ENCODE measurements at places on chromosomes 6 and 20.
A peak's percentile ranks its signal among the peaks of the same experiment; 100 is the strongest.

DNA sequence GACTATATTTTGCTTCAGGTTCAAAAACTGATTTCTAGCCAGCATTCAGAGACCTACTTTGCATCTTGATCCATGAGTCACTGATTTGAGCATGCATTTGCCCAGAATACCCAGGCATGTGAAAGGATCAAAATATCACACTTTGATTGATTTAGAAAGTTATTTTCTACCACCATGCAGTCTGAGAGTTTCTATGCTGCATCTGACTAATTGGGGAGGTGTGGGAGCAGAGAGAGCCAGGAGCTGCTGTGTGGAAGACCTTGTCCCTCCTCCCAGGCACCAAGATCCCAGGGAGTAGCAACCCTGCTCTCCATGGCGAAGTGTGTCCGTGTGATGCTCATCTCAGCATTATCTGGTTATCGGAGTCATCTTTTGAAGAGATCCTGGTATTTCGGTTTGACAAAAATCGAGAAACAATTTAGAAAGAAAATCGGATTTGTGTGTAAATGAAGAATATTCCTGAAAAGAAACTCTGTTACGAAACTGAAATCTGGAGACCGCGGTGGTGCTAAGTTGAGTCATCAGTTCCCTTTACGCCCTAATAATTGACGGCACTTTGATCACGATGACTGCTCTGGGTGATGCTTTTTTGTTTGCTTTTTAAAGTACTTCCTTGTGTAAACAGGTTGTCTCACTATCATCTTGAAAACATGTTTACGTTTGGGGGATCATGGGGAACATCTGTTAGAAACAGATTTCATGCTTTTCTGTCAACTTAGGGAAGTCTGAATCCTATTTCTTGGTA is 193.4 kb downstream of the BACH2 start:
- no peak for DNase-seq

DNA sequence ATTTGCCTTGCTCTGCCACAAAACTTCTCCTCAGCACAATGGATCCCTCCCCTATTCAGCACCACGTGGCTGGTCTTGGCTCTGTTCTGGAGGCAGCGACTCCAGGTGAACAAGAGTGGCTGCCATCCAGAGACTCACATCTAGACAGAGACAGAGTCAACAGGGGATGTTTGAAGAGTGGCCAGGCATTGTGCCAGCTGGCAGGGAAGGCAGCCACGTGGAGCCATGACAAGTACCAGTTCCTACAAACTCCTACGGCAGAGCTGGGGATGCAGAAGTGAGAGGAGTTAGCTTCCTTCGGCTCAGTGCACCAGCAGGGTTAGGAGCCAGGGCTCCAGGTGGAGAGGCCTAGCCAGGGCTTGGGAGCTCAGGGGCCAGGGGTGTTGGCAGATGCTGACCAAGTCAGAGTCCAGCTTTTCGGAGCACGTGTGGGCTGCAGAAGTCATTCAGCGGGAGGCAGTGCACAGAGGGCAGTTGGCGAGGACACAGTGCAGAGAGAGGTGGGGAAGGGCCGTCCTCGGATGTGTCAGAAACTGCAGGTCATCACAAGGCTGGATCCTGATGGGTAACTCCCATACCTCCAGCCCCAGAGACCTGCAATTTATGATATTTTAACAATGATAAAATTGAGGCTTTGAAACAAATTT is 171.7 kb upstream of the PDE10A start:
- DNase-seq: no peak

GRCh38 chr6:143356101-143356880 is 94.2 kb downstream of the ADAT2 start:
- DNase-seq: no peak

DNA sequence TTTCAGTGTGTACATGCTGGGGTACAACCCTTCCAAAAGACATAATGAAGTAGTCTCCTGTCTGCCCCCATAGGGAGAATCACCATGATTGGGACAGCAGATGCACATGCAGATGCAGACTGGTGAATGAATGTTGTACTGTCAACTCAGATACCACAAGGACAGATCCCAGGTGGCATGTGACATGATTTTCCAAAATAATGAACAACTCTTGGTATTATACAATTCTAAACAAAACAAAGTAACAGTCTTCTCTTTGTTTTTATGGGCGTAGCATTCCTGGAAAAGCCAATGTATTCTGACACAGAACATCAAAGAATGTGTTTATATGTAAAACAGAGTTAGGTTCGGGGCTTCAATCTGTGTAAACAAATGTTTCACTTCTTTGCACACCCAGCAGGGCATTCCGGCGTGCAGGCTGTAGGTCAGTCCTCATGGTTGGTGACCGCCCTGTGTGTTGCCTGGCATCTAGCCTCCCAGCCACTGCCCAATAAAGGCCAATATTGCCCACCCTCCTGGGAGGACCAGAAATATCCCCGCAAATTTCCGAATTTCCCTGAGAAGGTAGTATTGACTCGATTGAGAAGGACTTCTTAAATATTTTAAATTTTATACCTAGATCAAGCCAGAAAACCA is 127.7 kb downstream of the KLHL32 start:
- DNase-seq: no peak

DNA sequence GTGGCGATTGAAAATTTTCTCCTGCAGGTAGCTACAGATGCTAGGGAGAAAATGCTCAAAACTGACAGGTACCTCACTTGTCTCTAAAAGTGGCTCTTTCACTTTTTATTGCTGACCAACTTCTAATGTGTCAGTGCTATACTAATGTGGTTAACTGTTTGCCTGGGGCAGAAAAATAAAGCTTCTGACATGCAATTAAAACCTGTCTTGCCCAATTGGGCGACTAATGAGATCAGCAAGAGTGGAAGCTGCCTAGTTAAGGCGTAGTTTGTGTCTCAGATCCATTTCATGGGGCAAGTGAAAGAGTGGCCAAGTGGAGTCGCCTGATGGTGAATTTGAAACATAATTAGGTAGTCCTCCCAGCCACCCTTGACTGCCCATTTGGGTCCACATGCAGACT is 193.3 kb downstream of the TSHZ2 start:
- no peak for DNase-seq

GRCh38 chr6:35494161-35494563 is 2.7 kb downstream of the TEAD3 start:
- no peak for DNase-seq

DNA sequence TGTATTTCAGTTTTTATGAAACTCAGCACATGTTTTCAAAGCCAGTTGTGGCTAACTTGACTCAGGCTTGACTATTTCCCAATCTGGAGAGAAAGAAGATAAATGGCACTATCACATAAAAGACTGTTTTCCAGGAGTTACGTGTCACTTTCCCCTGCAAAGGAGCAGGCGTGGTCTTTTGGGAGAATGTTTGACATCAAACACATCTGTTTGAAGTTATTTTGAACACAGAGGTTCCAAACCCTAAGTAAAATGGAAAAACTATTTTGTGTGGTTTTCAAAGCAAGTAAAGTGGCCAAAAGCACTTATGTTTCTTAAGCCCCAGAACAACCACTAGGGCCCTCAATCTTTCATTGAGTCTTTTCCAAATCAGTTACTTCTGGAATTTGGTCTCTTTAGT is 89.7 kb downstream of the FOXF2 start:
- DNase-seq: no peak

DNA sequence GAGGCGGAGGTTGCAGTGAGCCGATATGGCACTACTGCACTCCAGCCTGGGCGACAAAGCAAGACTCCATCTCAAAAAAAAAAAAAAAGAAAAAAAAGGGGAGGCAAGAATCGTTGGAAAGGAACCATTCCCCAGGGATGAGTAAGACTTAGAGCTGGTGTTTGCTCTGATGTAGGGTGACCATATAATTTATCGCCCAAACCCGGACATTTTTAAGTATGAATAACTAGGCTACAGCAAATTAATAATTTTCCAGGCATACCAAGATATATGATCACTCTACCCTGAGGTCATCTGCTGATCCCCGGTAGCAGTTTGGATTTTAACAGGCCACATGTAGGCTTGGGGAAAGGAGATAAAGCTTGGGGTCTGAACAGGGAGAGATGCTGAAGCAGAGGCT is 260.9 kb downstream of the BTBD9 start:
- DNase-seq: peak; percentile 7

- no peak for DNase-seq
Measured at GRCh38 chr6:107386340-107386739, 73.0 kb downstream of the PDSS2 start.

GRCh38 chr6:41039060-41039998 is at the start of gene UNC5CL:
Gene UNC5CL, minus strand, starts transcription at chr6:41039221. Its CDS starts 4,147 bp downstream, at chr6:41035074.
- DNase-seq: peak; percentile 52

DNA sequence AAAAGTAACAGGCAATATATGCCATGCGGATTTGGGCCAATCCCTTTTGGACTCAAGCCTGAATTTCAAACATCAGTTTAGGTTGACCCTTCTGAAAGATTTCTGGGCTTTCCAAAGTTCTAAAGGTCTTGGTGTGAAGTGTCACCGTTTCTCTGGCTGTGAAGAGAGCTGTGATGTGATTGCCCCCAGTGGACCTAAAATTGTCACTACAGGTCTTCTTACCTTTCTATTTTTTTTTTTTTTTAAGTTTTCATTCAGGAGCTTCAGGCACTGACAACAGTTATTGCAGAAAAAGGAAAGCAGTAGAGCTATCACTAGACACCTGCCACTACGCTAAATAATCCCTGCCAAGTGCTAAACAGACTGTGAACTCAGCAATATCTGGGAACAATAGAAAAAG is 75.7 kb upstream of the OPRM1 start:
- DNase-seq: no peak

GRCh38 chr6:43295456-43295855 is 2.6 kb upstream of the SLC22A7 start:
- DNase-seq: no peak

DNA sequence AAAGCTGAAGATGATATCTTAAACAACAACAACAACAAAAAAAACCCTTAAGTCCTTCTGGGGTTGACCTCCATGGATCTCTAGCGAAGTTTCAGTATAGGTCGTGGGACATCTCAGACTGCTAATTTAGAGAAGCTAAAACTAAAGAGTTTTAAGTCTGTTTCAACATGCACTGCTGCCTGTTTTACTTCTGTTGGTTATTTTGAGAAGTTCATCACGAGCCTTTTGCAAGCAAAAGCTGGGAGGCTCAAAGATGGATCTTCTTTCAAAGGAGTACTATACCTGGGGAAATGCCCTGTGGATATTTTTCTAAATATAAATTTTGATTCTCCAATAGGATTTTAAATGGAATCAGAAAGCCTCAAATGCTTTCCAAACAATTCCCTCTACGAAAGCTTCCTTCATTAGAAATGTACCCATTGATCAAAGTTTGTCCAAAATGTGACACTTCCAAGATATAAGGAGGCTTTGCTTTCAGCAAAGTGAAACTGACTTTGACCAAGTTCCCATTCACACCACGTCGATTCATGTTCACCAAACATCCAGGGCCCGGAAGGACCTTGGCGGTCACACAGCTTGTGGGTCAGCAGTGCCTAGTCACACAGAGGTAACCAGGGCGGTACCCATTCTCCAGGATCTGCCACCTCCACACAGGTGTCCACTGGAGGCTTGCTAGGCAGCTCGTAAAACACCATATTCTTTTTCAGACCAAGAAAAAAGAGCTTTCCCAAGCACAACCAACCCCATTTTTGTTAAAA is 94.7 kb upstream of the QKI start:
- no peak for DNase-seq

DNA sequence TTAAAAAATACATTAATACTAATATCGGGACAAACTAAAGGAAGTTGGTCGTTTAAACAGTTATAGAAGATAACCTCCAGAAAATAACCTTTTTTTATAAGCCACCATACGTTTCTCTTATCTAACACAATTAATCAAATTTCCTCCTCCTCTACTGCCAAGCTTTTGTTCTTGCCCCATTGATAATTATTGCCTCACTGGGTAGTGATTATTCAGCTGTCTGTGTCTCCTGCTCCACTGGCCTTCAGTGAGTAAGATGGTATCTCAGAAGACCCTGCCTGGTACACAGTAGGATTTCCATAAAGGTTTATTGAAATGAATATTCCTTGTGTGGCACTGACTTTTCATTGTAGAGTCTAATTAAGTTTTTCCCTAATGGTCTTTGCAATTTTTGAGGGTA is 165.5 kb upstream of the SCGN start:
- DNase-seq: no peak

DNA sequence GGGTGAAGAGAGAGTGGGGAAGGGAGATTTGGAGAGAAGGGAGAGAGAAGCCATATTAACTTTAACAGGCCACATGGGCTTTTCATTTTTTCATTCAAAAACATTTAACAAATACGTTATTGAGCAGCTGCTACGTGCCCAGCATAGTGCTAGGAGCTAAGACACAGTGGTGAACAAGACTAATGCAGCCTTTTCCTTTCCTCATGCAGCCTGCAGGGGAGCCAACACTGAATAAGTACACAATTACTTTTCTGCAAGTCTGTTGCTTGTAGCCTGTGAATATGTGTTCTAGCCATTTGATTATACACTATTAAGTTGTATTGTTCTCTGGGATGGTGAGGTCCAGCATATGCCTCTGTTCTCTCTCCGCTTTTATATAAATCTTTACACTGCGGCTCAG is 1.9 kb upstream of the BLOC1S5 start:
- no peak for DNase-seq

DNA sequence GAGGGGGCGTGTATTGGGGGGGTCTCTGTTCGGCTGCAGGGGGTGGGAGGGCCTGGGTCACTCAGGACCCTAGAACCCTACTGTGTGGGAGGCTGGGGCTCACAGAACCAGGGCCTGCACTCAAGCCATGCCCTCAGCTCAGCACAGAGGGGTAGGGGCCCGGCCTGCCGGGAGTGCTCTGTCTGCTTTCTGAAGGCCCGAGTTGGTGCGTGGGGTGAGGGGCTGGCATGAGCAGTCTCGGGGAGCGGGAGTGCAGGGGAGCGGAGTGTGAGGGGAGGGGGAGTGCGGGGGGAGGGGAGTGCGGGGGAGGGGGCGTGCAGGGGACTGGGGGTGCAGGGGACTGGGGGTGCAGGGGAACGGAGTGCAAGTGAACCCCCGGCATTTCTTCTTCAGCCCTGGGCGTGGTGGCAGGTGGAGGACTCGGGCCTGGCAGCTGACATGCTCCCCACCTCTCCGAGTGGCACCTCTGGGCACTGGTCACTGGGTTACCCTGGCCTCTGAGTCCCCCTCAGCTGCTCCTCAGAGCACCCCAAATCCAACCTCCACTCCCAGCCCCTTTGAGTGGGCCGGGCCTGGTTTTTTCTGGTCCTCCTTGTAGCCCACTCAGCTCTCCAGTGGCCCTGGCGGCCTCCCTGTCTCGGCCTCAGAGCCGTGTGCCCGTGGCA is 1.0 kb downstream of the COL20A1 start:
- DNase-seq: no peak

DNA sequence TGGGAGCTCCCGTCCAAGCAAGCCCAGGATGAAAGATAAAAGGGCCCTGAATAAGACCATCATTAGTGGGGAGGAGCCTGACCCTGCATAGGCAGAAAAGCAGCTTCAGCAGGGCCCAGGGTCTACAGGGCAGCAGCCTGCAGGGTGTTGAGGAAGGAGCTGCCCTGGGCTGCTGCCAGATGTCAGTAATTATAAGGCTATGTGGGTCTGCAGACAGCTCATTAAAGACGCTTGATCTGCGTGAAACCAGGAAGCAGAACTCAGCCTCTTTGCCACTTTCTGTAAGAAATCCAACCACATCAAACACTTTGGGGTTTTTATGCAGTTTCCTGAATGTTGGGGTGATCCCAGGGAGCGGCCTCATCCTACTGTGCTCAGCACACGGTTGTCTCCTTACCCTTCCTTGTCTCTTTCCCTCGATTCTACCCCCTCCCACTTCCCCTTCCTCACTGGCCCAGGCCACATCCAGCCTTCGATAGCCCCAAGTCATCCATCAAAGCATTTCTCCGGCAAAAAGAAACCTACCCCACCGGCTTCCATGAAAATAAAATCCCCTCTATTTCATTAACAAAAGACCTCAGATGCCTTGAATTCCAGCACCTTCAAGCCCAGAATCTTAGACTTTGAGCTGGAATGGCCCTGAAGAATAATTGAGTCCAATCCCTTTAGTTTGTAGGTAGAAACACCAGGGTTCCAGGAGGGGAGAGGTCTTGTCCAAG is 1.0 kb upstream of the TGM6 start:
- no peak for DNase-seq

- DNase-seq: no peak
Measured at GRCh38 chr20:58171796-58172425, 56.5 kb downstream of the ANKRD60 start.
